NCI-H526 treated with DMSO at 0.1 percent for 48 hours (cell line): ENCODE measurements at places on chromosomes 3 and 15.

DNA sequence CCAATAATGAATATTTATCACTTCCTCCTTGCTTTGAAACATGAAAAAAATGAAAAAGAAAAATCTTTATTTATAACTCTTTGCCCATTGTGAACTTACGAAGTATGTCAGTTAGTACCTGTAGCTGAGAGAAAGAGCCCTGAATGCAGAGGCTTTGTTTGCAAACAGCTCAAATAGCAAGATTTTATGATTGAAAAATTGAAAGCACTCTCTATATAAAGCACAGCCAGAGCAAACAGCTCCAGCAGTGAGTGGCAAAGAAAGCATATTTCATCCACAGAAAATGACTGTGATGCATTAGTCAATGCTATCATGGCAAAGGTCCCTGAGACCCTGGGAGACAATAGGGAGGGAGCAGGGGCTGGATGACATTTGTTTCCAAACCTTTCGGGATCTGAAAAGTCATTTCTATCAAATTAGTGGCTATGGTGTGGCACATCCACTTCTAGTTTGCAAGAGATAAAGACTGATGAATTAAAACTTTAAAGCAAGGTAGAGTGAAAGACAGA is 576.1 kb downstream of the OTOL1 start:
- DNase-seq: no peak

GRCh38 chr3:56357266-56357665 is 111.0 kb downstream of the ERC2 start:
- DNase-seq: no peak

GRCh38 chr3:164479978-164480377 is 598.3 kb downstream of the SI start:
- peak; percentile 14 for DNase-seq

GRCh38 chr3:49786357-49787181 is at the start of gene IP6K1:
Gene IP6K1 (minus strand): TSS chr3:49786542. CDS start chr3:49748040, 38,502 bp downstream.
- DNase-seq: peak; percentile 98

DNA sequence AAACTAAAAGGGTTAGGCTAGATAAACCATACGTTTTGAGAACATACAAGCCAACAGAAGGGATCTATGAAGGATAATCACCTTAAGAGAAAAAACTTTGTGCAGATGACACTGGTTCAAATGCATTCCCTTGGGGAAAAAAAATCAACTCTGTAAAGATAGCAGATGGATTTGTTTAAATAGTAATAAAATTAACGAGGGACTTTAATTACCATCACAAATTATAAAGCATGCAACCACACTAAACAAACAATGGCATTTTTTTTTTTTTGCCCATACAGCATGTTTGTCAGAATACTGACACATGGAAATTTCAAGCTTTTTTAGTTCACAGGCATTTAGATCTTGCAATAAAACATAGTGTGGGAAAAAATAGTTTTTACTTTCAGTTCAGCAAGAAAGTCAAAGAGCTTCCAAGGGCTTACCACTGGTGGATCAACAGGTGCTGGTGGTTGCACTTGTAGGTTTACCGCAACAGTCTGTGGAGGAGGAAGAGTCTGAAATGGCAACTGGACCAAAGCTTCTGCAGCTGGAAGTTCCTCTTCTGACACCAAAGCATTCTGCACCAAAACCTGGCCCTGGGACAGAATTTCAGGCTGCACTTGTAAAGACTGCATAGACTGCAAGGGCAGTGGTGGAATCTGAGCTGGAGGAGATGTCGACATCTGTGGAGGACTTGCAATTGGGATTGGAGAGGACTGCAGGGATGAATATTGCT is 53.1 kb downstream of the PHC3 start:
- no peak for DNase-seq

GRCh38 chr3:33047842-33048834 is 48.8 kb downstream of the GLB1 start:
- DNase-seq: no peak

GRCh38 chr3:159260049-159260662 is 458.3 kb downstream of the MFSD1 start:
- peak; percentile 17 for DNase-seq

DNA sequence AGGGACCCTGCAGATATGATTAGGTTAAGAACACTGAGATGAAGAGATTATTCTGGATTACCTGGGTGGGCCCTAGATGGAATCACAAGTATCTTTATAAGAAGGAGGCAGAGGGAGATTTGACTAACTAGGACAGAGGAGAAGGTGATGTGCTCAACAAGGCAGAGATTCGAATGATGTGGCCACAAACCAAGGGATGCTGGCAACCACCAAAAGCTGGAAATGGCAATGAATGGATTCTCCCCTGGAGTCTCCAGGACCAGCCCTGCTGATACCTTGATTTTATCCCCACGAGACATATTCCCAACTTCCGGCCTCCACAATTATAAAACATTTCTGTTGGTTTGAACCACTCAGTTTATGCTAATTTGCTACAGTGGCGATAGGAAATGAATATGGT is 42.9 kb downstream of the RGMA start:
- no peak for DNase-seq

GRCh38 chr3:18241837-18242236 is 183.3 kb downstream of the SATB1 start:
- DNase-seq: no peak

DNA sequence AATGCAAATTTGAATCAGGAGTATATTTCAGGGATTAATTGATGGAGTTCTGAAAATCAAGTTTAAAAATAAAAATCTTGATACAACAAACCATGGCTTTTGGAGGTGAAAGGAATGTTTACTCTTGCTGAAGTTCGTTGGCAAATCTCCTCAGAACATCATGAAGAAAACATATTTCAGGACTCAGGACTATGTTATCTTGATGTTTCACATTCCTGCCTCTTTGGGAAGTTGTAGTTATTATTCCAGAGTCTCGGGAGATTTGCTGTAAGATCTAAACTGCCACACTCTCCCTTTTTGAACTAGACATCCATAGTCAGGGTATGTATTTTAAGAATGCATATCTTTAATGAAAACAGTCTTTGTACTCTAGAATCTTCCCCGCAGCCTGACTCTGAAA is 271.2 kb downstream of the RBMS3 start:
- DNase-seq: no peak

DNA sequence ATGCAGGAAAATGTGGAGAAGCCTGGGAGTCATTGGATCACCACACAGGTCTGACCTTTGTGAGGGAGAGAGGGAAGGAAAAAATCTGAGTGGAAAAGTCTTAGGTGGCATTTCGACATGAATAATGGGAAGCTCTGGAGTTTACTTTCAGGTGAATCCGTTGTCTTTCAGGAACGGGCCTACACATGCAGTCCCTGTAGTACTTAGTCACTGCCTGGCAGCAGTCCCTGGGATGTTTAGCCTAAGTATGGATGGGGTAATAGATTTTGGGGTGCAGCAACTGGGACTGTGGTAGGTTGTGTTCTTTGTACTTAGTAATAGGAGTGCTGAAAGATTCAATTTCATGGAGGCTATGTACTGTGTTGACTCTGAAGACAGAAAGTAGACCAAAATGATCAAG is 227.5 kb upstream of the EPHA3 start:
- DNase-seq: no peak
